ENCODE measurements at places on chromosomes 7 and 10.

- DNase-seq = no peak
These were observed 481.4 kb downstream of the NEBL start for GRCh38 chr10:20415684-20416083.

- no peak for DNase-seq
These were observed 197.6 kb upstream of the NFE2L3 start for GRCh38 chr7:25954395-25954794.

- DNase-seq = no peak
These were observed 170.9 kb upstream of the CDK1 start for GRCh38 chr10:60607372-60607771.

DNA sequence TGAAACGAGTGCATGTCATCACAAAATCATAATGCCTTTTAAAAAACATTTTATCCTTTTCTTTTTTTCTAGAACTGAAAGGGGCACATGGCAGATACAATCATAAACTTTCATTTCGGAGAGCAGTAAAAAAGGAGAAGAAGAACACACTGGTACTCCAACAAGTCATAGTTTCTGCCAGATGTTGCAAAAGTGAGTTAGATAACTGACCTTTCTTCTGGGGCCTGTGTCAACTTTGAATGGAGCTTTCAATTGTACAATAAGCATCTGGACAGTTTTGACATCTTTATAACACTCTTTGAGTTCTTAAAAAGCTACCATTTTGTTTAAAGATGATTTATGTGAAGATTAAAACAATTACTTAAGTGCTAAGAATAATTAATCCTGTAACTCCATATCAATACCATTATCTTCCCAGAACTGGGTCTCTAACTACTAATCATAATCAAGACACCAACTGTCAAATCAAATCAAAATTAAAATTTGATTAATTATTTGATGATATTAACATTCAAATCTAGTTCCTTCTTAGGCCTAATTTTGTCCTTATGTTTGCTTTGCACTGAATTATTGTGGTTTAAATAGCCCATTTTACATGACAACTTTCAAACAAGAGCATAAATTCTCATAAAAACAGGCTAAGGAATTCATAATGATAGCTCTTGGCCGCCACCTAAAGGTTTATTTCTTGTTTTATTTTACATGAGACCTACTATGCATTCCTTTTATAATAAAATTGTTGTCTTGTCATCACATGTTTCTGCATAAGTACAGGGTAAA lies 19.5 kb upstream of the ITGB8 start:
- no peak for DNase-seq

GRCh38 chr7:155198196-155198892 lies 99.3 kb upstream of the INSIG1 start:
- no peak for DNase-seq

- no peak for DNase-seq
These were observed 4.5 kb downstream of the FKBP6 start for GRCh38 chr7:73332447-73332846.

Data from stimulated activated CD4-positive, alpha-beta T cell treated with anti-CD3 and anti-CD28 coated beads, Interleukin-12 subunit alpha, Interleukin-12 subunit beta, amount 100 ng/mL, for 48 hours (primary cell).